Stimulated activated CD4-positive, alpha-beta T cell treated with anti-CD3 and anti-CD28 coated beads, Interleukin-1b, Interleukin-23, amount 100 ng/mL, for 24 hours (primary cell): ENCODE measurements at places on chromosomes 6 and 20.

DNA sequence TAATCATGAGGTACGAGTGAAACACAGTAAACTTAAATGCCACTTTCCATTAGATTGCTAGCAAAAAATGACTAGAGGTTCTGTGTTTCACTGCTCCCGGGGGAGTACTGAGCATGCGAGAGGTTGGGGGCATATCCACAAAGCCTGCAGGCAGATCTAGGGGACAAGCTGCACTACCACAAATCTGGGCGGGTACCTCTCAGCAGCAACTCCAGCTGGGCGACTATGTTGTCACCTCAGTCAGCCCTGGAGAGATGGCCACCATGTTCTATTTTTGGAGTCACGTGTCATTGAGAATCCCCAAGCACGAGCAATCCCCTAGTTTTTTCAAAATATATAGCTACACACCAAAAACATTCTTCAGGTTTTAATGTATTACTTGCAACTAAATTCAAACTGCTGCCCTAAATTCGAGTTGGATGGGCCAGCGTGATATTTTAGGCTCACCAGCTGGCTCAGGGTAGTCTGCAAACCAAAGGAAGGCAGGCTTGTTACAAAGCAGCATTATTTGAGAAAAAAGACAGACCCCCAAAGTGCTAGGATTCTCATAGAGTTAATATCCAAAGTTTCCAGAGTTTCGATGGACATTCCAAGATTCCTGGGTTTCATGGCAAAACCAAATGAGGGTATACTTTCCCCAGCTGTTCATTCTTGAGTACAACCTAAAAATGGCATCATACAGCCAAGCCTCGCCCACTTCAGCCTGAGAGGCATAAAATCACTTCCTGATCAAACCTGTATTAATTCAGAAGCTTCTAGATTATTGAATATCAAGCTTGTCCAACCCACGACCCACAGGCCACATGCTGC, 24.1 kb upstream of the MYLIP start:
- no peak for DNase-seq

DNA sequence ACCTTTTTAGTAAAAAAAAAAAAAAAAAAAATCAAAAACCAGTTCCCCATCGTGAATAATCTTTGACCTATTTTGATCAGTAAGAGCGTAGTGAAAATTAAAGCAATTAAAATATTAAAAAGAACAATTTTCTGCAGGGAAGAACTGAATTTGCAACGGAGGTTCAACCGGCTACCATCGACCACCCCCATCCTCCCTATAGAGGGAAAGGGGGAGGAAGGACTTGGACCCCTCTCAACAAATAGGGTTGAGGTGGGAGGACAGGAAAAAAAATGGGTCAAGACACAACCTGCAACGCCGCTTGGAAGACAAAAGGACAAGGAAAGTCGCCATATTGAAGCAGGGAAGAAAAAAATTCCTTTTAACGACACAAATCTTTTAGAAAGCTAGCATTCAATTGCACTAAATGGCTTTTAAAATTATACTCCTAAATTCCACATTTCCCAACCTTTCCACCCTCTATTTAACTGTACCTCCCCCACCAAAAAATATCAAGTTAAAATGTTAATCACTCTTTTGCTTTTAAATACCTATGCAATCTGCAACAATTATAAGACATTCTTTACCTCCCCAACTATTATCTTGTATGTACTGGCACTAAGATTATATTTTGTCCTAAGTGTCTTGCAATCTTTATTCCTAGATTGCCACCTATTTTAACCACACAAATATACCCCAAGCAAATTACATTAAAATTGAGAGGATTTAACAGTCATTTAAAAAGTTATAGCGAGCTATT, 1.7 kb downstream of the PPP1R10 start:
- DNase-seq = no peak

DNA sequence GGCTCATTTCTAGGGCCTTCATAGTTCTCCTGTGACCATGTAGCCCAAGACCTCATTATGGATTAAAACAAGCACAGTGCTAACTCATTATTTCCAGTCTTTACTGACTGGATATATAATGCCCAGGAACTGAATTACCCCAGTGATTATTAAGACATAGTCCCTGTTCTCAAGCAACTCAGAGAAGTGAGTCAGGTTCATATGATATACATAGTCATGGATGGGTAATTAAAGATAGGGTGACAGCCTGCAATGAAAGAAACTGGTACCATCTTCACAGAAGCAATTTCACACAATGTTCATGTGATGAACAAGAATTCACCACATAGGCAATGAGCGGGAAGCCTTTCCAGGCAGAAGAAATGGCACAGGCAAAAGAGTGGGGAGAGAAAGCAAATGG, 3.5 kb downstream of the TRIM27 start:
- DNase-seq = no peak

DNA sequence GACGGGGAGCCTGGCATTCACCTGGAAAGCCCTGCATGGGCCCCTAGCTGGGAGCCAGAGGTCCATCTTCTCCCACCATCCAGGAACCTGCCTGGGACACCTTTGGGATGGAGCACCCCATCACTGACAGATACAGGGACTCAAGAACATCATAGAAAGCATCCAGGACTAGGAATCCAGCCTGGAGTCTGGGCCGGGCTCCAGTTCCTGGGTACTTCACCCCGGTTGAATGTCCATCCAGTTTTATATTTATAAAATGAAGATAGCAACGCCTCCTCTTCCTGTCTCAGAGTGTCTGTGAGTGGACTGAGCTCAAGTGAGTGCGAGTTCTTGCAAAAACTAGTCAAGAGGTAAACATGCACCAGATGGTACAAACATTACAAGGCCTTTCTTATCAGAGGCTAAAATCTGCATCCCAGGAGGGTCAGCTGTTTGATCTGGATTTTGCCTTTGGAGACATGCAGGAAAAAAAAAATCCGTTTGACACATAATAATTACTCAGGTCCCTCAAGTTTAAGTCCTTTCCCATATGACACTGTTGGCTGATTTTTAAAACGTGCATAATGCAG, 27.4 kb downstream of the ZC3H12D start:
- DNase-seq = no peak

GRCh38 chr20:17273717-17274116, 46.9 kb downstream of the PCSK2 start:
- DNase-seq = no peak

- DNase-seq = no peak
Observed at GRCh38 chr6:157941101-157941863, 40.4 kb upstream of the SYNJ2 start.

GRCh38 chr6:36926708-36927513, 27.6 kb upstream of the PI16 start:
- no peak for DNase-seq

- no peak for DNase-seq
Observed at GRCh38 chr6:151627689-151628444, 134.1 kb downstream of the CCDC170 start.

GRCh38 chr20:56442389-56443365, 25.8 kb upstream of the RTF2 start:
- DNase-seq = no peak

DNA sequence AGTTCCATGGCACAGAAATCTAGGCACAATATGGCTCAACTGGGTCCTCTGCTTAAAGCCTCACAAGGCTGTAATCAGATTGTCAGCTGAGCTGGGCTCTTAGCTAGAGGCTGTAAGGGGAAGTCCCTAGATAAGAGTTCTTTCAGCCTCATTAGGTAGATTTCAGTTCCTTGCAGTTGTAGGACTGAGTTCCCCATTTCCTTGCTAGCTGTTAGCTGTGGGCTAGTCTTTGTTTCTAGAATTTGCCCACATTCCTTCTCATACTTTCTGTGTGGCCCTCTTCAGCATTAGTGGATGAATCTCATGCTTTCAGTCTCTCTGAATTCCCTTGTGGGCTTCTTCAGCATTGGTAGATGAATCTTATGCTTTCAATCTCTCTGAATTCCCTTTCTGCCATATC, 71.0 kb upstream of the MRAP2 start:
- DNase-seq = no peak

DNA sequence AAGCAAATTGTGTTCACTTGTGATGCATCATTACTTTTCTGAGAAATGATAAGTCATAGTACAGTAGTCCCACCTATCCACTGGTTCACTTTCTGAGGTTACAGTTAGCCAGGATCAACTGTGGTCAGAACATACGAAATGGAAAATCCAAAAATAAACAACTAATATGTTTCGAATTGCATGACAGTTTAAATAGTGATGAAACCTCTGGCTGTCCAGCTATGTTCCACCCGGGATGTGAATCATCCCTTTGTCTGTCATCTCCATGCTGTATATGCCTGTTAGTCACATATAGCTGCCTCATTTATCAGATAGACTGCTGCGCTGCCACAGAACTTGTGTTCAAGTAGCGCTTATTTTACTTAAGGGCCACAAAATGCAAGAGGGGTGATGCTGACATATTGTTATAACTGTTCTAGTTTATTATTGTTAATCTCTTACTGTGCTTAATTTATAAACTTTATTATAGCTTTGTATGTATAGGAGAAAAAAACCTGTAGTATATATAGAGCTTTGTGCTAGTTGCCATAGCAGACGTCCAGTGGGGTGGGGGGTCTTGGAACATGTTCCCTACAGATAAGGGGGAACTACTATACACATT, 29.2 kb downstream of the AFDN start:
- DNase-seq = no peak

DNA sequence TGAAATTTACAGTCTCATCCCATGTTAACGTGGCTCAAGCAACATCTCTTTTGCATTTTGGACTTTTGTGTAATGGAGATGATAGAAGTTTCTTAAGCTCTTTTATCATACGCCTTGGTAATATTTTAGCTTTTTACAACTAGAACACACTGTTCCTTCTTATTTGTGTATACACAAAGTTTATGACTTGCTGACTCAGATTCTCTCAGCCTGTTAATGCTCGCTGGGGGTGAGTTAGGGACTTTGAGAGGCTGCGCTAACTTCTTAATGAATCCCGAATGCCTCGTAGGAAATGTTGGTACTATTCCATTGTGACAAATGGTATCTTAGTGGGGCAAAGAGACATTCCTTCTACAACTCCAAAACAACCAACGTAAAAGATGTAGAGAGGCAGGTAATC, 509.7 kb downstream of the DOK5 start:
- no peak for DNase-seq
